ENCODE measurements at places on chromosomes 7 and 10.
A peak's percentile ranks its signal among the peaks of the same experiment; 100 is the strongest.

DNA sequence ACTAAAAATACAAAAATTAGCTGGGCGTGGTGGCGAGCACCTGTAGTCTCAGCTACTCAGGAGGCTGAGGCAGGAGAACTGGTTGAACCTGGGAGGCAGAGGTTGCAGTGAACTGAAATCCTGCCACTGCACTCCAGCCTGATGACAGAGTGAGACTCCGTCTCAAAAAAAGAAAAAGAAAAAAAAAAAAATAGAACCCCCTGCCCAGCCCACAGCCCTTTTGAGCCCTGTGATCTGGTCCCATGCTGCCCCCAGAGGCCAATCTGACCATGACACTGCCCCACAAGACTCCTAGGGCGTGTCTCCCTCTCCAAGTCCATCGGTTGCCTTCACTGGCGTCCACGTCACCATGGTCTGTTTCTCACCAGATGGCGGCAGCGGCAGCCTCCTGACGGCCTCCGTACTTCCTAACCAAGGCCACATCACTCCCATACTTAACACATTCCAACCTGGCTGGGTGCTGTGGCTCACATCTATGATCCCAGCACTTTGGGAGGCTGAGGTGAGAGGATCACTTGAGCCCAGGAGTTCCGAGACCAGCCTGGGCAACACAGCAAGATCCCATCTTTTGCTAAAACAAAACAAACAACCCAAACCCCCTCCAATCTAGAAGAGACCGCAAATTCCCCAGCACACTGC is 18.0 kb downstream of the STX1A start:
- DNase-seq: no peak

- no peak for DNase-seq
Observed at GRCh38 chr10:22978918-22979317, 51.1 kb downstream of the ARMC3 start.

DNA sequence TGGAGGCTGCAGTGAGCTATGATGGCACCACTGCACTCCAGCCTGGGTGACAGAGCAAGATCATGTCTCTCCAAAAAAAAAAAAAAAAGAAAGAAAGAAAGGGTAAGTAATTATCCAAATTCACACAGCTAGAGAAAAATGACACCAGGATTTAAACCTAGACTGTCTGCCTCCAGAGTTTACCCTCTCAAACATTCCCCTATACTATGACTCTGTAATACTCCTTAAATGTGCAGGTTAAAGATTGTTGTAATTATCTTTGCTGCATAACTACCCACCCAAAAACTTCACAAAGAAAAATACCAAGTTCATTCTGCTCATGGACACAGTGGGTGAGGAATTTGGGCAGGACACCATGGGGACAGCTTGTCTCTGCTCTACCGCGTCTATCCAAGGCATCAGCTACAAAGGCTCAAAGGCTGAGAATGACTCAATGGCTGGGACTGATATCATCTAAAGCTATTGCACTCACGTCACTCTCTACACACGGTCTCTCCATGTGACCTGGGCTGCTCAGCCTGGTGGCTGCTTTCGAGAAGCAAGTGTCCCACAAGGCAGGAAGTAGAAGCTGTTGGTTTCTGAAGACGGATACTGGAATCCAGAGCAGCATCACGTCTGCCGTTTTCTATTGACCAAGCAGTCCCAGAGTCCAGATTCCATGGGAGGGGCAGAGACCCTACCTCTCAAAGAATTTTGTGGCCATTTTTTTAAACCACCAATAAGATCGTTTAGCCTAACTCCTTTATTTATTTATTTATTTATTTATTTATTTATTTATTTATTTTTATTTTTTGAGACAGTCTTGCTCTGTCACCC is 185.7 kb upstream of the AUTS2 start:
- peak; percentile 69 for DNase-seq

DNA sequence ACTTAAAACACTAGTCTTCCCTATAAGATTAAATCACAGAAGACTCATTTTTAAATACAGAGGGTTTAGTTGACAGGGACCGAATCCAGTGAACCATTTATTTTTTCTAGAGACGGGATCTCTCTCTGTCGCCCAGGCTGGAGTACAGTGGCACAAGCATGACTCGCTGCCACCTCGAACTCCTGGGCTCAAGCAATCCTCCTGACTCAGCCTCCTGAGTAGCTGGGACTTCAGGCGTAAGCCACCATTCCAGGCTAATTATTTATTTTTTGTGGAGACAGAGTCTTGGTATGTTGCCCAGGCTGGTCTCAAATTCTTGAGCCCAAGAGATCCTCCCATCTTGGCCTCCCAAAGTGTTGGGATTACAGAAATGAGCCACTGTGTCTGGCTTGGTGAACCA is 20.9 kb upstream of the LYZL1 start:
- no peak for DNase-seq

- DNase-seq: no peak
Observed at GRCh38 chr10:106440355-106440754, 724.2 kb downstream of the SORCS1 start.

- peak; percentile 28 for DNase-seq
Observed at GRCh38 chr7:69517985-69518704, 80.1 kb upstream of the AUTS2 start.

- DNase-seq: peak; percentile 53
Observed at GRCh38 chr7:105198223-105198622, 184.2 kb downstream of the KMT2E start.

DNA sequence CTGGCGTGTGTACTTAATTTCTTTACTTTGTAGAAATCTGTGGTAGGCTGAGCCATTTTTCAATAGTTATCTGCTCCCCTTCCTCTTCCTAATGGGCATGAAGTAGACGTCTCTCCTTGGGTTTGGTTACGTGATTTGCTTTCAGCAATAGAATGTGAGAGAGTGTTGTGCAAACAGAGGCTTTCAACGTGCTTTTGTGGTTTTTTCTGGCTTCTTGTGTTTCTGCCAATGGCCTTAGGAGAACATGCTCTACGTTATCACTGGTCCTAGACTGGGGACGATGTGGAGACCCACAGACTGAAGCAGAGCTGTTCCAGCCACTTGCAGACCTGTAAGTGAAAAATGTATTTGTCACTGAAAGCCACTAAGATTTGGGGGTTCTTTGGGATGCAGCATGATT is 107.2 kb upstream of the NPTX2 start:
- DNase-seq: no peak

DNA sequence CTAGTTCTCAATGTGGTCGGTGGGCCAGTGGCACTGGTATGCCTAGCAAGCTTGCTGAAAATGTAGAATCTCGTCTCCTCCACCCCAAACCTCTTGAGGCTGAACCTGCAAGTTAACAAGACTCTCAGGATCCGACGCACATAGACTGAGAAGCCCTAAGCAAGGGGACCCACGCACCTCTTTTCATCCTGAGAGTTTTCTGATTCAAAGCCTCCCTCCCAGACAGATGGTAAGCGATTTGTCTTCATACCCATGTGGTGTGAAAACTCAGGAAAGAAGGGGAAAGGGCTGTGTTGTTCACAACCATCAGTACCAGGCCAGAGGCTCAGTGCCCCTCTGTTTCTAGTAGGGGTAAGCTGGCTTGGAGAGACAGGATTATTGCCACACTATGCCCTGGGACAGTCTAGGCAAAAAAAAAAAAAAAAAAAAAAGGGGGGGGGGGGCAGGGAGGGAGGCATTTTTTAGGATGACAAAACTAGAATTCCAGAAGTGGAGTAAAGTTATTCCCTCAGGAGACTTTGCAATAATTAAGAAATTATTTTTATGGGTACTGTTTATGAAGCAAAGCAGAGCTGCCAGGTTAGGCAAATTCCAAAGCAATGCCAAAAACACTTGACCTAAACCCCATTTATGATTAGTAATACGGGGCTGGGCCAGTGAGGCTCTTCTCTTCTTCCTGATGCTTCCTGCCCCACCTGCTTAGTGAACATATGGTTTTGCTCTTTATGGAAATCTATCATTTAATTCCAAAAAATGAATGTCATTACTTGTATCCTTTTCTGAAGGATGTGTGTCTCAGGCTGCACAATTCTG is 117.6 kb upstream of the PDLIM1 start:
- no peak for DNase-seq

GRCh38 chr7:82539969-82540368 is 96.4 kb upstream of the CACNA2D1 start:
- DNase-seq: no peak

GRCh38 chr7:11742496-11742895 is 89.5 kb downstream of the THSD7A start:
- no peak for DNase-seq

DNA sequence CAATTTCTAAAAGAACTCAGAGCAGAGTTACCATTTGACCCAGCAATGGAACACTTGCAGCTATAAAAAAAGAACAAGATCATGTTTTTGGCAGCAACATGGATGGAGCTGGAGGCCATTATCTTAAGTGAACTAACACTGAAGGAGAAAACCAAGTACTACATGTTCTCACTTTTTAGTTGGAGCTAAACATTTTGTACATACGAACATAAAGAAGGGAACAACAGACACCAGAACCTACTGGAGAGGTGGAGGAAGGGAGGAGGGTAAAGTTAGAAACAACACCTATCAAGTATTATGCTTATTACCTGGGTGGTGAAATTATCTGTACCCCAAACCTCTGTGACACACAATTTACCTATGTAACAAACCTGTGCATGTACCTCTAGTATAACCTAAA is 329.5 kb downstream of the ATRNL1 start:
- DNase-seq: no peak

DNA sequence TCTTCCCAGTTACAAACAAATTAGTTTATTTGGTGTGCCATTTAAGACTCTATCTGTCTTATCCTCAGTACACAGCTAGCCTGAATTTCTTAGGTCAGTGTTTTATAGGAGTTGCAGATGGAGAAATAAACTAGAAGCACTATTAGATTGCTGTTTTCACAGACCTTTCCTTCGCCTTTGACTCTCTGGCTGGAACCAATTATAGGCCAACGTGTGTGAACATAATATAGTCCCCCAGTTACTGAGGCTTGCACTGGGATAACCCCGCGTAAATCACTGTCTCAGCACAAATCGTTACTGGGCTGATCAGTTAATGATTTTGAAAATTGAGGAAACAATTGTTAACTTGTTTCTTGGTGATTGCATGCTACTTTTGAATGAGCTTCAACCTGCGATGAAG is 233.4 kb downstream of the GFRA1 start:
- no peak for DNase-seq

- DNase-seq: no peak
Observed at GRCh38 chr10:87503886-87504285, 807 bp upstream of the MINPP1 start.

DNA sequence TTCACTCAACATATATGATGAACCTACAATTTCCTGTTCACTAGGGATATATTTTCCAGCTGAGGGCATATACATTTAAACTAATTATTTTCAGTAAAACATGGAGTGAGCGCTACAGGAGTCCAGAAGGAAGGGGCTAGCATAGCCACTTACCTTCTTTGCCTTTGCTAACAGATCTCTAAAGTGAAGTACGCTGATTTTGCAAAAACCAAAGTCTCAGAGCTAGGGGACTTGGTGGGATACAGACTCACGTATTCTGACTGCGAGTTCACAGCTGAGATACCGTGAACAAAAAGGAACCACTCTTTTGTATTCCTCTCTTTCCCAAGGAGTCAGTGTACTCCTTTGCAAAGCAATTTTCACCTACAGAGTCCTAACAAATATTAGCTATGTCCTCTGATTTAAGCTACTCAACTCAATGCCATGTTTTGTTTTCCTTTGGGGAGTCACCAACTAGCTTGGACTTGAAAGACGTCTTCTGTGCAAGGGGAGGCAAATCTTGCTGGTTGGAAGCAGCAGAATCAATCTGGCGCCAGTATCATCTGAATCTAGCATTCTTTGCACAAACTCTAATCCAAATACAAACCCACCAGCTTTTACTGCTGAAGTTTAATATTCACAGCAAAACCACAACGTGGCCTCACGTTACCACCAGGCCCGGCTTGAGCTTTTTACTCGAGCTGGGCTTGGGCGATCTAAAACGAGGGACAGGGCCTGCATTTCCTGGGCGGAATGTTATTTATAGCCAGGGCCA is 657 bp downstream of the CDNF start:
- no peak for DNase-seq

All from GM04504 (cell line).